Stimulated activated CD4-positive, alpha-beta T cell treated with anti-CD3 and anti-CD28 coated beads, Interleukin-4, amount 100 ng/mL, for 24 hours (primary cell): ENCODE measurements at places on chromosomes 2 and 18.

DNA sequence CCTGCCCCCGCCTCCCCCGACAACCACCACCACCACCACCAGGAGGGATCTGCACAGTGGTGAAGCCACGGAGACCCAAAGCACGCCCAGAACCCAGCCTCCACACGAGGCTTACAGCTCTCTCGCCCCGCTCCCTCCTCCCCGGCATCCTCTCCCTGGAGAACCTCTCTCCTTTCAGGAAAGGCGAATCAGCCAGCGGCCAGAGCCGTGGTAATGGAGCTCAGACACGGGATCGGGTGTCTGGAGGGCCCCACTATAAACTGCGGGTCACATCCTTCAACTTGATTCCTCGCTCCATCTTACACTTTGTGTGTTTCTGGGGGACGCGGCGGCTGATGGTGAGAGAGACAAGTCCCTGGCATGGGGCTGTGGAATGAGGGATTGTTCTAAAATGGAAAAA is 271.5 kb upstream of the SIX2 start:
- DNase-seq, result no peak

DNA sequence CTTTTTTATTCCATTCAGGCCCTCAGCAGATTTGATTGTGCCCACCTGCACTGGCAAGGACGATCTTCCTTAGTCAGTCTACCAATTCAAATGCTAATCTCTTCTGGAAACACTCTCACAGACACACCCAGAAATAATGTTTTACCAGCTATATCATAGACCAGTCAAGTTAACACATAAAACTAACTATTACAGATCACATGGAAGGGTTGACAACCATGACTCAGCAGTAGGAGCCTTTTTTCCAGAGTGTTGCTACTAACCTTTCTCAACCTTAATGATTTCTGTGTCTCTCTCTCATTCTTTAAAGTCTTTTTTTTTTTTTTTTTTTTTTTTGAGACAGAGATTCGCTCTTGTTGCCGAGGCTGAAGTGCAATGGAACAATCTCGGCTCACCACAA is 143.5 kb upstream of the MSH6 start:
- no peak for DNase-seq

GRCh38 chr2:222797261-222797660 is 63.6 kb upstream of the ACSL3 start:
- no peak for DNase-seq

DNA sequence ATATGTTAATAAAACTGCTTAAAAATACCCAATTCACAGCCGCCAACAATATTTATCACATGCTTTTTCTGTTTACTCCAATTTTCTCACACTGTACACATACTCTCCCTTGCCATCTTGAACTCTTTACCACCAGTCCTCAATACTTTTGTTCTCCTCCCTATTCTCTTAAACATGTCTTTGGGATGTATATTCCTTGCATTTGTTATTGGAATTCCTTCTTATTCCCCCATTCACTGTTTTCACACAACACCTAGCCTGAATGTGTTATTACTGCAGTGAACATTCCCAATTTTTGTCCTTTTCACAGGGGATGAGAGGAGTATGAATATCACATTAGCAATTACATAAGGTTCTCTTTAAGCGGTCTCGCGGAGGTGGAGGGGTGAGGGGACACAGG is 94.7 kb downstream of the USP34 start:
- no peak for DNase-seq

DNA sequence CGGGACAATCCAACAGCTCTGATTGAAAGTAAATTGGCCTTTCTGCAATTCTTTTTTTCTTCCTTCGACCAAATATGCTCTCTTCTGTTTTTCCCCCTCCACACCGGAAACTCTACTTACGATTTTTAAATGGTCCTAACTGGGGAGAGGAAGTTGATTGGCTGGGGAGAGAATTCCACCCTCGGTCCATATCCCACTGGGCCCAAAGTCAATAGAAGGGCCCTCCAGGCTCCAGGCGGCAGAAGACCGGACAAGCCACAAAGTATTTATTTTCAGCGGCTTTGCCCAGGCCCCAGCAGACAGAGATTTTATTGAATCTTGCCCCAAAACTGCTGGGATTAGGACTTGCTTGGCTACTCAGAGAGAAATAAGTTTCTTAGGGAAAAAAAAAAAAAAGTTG is 37.1 kb upstream of the SMAD7 start:
- no peak for DNase-seq

- no peak for DNase-seq
Measured at GRCh38 chr2:33204945-33205344, 258.2 kb downstream of the LTBP1 start.

GRCh38 chr2:143284087-143284675 is 155.0 kb downstream of the ARHGAP15 start:
- DNase-seq, result peak; percentile 45

- no peak for DNase-seq
Measured at GRCh38 chr18:38313831-38314230, 748.2 kb upstream of the CELF4 start.

DNA sequence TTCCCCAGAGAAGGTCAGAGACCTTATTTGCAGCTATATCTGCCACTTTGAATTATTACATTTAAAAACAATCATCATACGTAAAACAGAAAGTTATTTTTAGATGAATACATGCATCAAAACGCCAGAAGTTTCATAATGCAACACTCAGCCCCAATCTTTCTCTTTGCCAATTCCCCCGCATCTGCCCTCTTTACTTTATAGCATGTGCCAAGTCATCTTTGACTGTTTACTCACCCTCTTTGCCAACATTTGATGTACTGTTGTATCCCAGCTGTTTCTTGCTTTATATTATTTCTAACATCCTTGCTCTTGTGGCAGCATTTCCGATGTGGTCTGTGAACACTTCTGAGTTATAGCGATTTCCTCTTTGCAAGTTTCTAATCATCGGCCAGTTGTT is 86.2 kb downstream of the CRIM1 start:
- no peak for DNase-seq

DNA sequence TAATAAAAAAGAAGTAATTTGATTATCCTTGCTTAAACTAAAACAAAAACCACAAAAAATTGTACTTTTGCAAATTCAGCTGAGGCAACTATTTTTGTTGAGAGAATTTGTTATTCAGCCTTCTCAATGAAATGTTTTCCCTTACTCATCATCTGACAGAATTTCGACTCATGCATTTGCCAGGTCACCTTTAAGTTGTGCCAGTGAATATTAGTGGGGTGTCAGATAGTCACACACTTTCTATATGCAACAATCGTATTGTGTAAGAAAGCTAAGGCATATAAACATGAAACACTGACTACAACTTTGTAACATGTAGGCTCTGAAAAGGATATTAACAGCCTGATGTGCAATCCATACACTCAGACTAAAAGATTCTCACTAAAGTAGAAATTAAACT is 1653.1 kb upstream of the SLC39A10 start:
- DNase-seq, result no peak

- DNase-seq, result no peak
Measured at GRCh38 chr2:217680381-217680780, 322.4 kb downstream of the TNS1 start.

DNA sequence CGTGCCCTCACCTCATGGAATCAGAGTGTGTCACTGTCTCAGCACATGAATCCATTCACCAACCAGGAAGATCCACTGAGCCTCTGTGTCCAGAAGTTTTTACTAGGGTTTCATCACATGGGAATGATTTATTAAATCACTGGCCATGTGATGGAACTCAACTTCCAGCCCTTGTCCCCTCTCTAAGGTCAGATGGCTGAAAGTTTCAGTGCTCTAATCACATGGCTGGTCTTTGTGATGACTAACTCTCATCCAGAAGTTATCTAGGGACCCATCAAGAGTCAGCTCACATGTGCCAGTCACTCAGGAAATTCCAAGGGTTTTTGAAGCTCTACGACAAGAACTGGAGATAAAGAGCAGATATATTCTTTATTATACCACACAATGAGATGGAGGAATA is 140.5 kb upstream of the GYPC start:
- DNase-seq, result no peak

- no peak for DNase-seq
Measured at GRCh38 chr2:100919316-100919715, 82.8 kb upstream of the RPL31 start.

GRCh38 chr2:65499216-65499615 is 66.8 kb upstream of the SPRED2 start:
- no peak for DNase-seq

GRCh38 chr2:108385411-108386071 is 7.8 kb downstream of the SULT1C4 start:
- no peak for DNase-seq

DNA sequence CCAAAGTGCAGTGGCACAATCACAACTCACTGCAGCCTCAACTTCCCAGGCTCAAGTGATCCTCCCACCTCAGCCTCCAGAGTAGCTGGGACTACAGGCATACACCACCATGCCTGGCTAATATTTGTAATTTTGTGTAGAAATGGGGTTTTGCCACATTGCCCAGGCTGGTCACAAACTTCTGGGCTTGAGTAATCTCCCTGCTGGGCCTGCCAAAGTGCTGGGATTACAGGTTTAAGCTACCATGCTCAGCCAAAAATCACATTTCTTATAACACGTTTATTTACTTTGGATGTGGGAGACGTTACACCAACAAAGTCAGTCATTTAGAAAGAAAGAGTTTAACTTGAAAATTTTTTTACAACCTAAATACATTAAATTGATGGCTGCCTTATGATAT is 209.0 kb upstream of the VWC2L start:
- no peak for DNase-seq

DNA sequence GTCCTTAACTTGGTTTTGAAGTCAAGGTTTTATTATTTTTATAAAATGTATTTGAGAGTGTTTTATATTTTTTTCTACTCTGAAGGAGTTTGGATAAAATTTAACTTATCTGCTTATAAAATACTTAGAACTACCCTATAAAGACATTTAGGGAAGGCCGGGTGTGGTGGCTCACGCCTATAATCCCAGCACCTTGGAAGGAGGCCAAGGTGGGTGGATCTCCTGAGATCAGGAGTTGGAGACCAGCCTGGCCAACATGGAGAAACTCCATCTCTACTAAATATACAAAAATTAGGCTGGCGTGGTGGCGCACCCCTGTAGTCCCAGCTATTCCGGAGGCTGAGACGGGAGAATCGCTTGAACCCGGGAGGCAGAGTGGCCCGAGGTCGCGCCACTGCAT is 486.4 kb downstream of the DSC3 start:
- no peak for DNase-seq

DNA sequence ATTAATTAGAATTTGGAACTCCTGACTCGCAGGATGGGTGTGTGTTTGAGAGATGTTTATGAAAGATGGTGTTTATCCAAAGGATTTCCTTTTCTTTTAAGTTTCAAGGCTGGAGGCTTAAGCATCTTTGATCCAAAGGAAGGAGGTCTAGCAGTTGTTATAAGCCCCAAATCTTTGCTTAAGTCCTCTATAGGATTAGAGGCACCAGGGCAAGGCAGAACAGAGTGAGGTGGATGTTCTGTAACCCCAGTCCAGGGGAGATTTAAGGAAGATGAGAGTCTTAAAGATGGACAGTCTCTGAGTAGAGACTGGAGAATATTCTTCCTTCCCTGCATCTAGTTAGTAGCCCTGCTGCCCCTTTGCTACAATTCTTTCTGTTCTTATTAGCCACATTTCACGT is 17.5 kb downstream of the LBH start:
- DNase-seq, result no peak

DNA sequence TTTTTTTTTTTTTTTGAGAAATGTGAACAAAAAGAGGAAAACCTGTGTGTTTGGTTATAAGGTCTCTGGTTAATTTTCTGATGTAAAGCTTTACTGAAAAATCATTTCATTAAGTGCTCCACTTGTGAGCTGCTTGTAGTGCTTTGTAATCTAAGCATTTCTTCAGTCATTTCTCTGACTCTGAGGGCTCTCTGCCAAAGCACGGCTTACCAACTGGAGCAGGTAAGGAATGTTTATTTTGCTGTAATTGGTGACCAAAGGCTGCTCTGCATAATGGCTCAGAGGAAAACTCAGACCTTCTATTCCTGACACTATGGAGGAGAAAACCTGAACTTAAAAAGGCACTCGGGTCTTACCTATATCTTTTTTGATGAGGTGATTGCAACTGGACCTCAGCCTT is 848.8 kb downstream of the MBD2 start:
- no peak for DNase-seq

DNA sequence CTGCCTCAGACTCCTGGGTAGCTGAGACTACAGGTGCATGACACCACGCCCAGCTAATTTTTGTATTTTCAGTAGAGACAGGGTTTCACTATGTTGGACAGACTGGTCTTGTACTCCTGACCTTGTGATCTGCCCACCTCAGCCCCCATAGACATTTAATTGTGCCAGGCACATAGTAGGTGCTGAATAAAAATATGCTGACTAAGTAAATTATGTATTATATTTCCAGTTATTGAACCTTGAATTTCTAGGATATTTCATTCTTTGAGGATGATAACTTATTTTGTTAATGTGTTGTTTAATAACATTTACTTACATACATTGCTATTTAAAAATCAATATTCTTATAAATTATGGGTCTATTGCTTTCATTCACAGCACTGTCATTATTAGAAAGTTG is 190.4 kb upstream of the LRRTM4 start:
- no peak for DNase-seq

DNA sequence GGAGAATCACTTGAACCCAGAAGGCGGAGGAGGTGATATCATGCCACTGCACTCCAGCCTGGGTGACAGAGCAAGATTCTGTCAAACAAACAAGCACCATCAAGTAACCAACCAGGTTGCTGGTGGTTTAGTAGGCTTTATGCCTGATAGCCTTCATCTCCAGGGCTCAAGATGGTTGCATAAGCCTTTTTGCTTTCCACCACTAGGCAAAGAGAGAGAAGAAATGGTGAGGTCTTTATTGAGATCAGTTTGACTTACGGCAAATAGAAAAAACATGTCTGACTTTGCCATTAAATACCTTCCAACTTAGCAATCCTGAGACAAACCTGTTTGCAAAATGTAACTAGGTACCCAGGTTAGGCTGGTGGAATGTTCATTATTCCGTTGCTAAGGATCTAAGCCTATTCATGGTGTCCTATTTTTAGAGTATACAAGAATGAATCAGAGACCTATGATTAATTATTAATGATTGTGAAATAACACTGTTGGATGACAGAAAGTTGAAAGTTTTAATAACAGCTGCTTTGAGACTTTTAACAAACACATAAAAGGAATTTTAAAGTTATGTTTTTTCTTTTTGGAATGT is 53.5 kb upstream of the SLC38A11 start:
- no peak for DNase-seq

- no peak for DNase-seq
Measured at GRCh38 chr2:168322325-168323007, 75.1 kb upstream of the STK39 start.

DNA sequence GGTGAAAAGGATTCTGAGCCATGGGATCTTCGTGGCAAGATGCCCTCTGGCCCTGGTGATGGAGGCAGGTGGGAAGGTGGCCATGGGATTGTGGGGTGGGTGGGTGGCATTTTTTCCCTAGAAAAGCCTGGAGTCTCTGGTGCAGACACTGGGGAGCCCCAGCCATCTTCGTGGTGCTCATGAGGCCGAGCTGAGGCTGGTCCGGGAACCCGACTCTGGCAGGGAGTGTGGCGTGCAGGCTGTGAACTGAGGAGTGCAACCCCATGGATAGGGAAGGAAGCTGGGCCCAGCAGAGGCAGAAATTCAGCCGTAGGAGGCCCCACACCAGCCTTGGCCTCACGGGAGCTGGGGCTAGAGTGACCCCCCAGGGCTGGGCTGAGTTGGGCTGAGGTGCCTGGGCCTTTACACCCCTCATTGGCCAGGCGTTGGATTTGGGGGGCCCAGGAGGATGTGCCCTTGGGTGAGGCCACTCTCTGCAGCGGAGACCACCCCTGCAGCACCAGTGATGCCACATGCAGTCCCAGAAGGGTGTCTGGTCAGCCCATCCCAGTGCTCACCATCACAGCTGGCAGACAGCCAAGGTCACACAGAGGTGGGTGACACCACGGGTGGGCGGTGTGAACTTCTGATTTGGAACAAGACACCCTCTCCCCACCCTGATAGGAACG is 115.6 kb upstream of the HDAC4 start:
- no peak for DNase-seq

- no peak for DNase-seq
Measured at GRCh38 chr2:236430584-236430983, 139.0 kb upstream of the ACKR3 start.
